ENCODE measurements at places on chromosomes 1 and 21.
A peak's percentile ranks its signal among the peaks of the same experiment; 100 is the strongest.

DNA sequence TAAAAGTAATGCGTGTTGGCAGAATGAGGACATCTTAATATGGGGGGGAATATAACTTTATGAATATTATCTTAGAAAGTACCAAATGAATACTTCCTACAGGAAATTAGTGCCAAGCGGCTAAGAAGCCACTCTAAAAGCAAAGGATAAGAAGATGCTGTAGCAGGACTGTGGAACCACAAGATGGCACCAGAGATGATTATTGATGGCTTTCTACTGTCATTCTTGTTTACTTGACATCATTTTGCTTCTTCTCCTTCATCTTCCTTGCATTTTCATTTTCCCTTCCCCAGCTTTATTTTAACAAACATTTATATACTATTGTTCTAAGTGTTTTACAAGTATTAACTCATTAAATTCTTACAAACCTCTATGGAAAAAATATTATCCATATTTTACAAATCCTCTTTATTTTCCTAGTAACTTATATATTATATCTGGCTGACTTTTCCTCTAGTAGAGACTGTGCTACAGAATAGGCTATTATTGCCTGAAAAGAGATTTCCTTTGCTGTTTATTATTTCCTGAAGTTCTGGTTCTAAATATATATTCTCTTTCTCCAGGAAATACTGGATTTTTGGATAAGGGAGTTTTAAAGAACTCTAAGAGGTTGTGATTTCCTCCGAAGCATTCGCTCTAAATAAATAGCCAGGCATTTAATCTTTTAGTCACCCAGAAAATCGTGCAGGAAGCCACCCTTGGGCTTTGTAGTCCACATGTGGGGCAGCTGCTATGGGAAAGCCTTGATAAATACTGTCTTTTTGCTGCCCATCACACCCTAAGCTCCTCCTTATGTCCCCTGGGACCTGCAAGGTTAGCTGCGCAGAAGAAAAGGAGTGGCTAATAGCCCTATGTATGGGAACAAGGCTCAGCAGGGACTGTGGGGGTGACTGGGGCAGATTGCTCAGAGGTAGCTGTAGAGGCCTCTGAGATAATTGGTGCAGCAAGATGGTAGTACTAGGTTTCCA lies 69.8 kb downstream of the TPR start:
- DNase-seq: peak; percentile 47

DNA sequence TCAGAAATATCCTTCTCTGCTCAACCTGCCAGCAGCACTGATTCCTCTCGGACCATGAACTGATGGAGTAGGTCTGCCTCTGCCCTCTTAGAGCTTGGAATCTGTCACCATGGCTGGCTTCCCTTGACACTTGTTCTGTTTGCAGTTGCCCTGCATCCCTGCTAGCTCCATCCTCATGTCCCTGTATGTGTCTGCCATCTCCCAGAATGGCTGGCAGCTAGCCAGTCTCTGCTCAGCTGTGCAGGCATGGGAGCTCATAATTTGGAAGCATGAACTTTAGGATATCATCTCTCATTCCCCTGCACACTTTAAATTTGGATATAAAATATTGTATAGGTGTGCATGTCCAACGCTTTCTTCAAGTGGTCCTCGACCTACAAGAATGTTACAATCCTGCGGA lies 95.4 kb downstream of the C1orf94 start:
- no peak for DNase-seq

GRCh38 chr1:51875291-51875772 lies 3.2 kb downstream of the NRDC start:
- DNase-seq: no peak

DNA sequence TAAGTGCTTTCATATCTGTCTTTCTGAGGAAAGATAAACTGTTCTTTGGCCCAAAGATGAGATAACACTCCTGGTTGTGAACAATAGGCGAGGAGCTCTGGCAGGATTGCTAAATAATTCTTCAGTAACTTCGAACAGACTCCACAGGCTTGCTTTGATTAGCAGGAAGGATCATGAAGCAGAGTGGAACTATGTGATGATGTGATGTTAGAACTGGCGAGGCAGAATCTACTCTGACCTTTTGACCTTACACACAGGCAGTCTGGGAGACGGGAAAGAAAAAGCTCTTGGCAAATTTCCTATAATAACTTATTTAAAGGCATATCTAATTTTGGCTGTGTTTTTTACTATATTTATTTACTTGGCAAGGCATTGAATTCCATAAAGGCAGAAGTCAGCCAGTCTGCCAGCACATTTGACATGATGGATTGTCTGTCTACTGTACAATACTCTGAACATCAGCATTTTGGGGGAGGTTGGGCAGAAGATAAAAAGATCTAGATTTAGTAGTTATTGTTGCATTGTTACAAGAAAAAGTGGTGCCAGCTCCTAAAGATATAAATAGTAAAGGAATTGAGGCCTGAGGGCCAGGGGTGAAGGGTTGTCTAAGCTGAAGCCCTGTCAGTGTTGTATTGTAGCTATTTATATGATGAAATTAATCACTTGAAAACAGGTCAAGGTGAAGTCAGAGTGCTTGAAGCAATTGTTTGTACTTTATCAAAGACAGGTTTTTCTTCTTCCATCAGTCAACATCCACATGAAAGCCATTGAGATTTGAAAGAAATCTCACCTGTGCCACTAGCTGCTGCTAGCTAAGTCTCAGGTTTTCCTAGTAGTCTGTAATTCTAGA lies 708.8 kb downstream of the LTN1 start:
- DNase-seq: no peak

DNA sequence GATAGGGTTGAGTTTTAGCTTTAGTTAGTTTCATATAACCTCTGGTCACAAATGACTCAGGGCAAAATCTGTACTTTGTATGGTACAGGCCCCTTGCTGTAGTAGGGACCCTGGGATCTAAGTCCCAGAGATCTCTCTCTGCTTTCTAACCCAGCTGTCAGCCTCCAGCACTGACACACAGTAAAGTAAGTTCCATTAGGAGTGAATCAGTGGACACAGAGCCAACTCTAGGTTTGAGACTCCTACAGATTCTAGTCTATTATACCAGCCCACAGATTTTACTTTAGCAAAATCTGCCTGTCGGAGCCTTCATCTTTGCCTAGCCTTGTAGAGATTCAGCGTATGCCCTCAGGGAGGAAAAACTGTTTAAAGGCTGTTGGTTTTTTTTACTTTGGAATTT lies 52.5 kb downstream of the ANGPTL1 start:
- no peak for DNase-seq

GRCh38 chr21:45632160-45632559 lies 11.4 kb upstream of the PCBP3 start:
- DNase-seq: no peak

- no peak for DNase-seq
Observed at GRCh38 chr1:229309074-229309473, 33.8 kb downstream of the CCSAP start.

- DNase-seq: no peak
Observed at GRCh38 chr1:155900161-155900560, 11.0 kb downstream of the RIT1 start.

DNA sequence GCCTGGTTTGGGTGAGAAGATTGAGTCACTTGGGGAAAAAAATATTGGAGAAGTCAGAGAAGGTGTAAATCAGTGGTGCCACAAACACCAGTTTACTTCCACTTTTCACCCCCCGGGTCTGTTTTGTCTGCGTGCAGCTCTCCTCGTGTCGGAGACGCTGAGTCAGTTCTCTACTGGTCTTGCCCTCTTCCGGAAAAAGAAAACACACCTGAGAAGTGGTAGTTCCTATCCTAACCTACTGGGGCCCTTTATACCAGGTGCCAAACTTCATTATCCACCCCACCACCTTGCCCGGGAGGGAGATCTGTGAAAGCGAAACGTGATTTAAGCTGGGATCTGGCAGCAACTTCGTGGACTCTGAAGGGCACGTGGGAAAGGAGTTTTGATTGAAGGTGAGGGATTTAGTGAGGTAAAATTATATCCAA lies 855 bp upstream of the IVNS1ABP start:
- DNase-seq: peak; percentile 69

DNA sequence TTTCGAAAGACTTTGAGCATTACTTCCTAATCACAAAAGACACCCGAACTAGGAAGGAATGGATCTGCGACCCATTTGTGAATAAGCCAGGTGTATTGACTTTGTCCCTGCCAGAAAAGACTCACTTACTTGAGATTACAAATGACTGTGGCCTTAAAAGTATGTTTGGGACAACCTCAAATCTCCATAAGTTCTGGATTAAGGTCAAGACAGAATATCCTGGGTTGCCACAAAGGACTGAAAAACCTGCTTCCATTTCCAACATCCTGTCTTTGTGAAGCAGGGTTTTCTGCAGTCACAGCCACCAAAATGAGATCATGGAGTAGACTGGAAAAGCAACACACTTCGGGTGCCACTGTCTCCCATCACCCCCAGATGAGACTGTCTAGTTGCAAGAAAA lies 537.4 kb upstream of the ZRANB2 start:
- no peak for DNase-seq

DNA sequence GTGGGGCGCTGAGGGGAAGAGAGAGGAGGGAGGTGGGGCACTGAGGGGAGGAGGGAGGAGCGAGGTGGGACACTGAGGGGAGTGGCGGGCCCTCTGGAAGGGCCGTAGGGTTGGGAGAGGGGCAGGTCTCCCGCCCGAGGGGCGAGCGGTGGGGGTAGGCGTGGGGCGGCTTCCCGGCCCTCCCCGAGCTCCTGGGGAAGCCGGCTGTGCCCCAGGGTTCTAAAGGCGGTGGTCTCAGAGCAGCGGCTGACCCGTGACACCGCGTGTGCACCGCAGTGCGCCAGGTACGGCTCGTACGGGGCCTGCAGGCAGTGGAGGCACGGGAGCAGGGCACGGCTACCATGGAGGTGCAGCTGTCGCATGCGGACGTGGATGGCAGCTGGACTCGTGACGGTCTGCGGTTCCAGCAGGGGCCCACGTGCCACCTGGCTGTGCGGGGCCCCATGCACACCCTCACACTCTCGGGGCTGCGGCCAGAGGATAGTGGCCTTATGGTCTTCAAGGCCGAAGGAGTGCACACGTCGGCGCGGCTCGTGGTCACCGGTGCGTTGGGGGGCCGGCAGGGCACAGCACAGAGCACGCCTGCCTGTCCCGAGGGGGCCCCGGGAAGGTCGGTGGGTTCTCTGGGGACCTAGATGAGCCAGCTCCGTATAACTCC lies 68.5 kb downstream of the OBSCN start:
- DNase-seq: no peak

- peak; percentile 30 for DNase-seq
Observed at GRCh38 chr1:100539836-100540536, 2.0 kb downstream of the GPR88 start.

GRCh38 chr1:160834945-160835565 lies 27.6 kb downstream of the CD244 start:
- peak; percentile 75 for DNase-seq

Data from suppressor macrophage treated with lipopolysaccharide for 4 hours (primary cell).